Cortex of kidney (tissue), 1 donor: ENCODE measurements at places on chromosomes 1 and 21.

DNA sequence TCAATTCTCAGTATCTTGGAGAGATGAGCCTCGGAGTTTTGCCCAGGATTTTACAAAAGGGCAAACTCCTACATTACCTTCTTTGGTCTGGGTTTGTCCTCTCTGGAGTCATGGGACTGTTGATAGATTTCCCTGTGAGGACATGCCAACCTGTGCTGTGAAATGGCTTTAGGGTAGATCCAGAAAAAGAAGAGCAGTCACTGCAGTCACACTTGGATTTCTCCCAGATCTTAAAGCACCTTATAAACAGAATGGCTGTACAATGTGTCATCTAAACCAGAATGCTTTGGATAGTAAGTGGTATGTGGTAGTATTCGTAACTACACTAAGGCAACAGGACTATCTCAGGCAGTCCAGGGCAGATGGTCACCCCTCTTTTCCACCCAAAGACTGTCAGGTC is 1.9 kb upstream of the CSRP1 start:
- DNase-seq, result no peak

- no peak for DNase-seq
Measured at GRCh38 chr1:3775490-3776230, 3.1 kb downstream of the SMIM1 start.

- no peak for DNase-seq
Measured at GRCh38 chr1:38138498-38139233, 92.1 kb upstream of the POU3F1 start.

GRCh38 chr1:40663324-40664166 is 1.9 kb downstream of the RIMS3 start:
- no peak for DNase-seq

- DNase-seq, result no peak
Measured at GRCh38 chr1:92329347-92330129, 30.7 kb downstream of the RPAP2 start.

DNA sequence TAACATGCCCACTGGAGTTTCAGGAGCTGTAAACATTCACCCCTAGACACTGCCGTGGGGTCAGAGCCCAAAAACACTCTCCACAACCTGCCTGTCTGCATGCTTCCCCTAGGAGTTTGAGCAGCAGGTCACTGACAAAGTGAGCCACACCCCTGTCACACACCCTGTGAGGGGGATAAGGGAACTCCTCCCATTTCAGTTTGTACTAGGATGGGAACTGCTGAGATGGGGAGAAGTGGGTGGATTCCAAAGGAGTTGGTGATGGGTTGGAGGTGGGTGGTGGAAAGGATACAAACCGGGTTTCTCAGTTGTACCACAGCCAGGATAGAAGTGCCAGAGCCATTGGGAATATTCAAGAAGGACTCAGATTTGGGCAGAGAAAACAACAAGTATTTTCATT is 140.2 kb downstream of the MIS18A start:
- no peak for DNase-seq

DNA sequence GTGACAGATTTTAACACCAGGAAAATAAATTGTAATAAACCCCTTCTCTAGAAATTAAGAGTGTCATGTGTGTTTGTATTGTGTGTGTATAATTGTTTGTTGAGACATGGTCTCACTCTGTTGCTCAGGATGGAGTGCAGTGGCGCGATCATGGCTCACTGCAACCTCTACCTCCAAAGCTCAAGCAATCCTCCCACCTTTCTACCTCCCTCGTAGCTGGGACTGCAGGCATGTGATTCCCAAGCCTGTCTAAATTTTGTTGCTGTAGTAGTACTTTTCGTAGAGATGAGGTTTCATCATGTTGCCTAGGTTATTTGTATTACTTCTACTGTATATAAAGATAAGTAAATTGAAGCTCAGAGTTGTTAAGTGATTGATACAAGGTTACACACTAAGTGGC is 68.5 kb upstream of the RAVER2 start:
- no peak for DNase-seq

DNA sequence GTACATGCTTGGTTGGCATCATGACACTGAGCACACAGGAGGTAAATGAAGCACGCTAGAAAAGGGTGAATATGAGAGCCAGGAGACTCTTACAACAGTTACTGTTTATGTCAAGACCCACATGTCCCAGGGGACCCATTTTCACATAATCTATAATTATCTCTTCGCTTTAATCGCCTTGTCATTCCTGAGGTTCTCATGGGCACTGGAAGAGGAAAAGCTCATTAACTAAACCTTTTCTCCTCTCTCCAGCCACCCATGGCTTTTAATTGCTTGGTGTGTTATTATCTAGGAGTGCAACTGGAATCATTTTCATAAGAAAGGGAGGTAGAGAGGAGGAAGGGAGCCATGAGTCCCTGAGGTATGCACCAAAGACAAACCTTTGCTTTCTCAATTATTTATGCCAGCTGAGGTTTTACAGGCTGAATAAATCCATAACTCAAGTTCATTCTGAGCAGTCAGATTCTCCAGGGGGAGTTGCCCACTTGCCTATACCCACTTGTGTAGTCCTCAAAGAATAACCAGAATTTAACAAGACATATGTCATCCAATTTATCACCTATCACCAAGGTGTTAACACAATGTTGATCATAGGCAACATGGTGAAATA is 77.4 kb downstream of the ACBD6 start:
- no peak for DNase-seq

- no peak for DNase-seq
Measured at GRCh38 chr1:201363467-201363866, 14.0 kb downstream of the TNNT2 start.

DNA sequence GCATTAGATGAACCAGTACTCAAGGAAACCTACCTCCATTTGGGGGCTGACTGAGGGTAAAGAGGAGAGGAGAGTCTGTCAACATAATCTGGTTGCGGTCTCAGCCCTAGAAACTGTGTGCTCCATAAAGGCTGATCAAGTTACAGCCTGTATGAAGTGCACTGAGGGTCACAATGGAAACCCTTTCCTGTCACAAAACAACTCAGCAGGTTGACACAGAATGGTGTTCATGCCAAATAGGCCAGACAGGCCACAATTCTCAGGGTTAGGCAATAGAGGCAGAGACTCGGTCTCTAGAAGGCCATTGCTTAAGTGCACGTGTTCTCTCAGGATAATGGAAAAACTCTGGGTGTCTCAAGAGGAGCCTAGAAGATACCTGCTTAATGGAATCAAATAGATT is 4.1 kb upstream of the ANKRD35 start:
- no peak for DNase-seq

DNA sequence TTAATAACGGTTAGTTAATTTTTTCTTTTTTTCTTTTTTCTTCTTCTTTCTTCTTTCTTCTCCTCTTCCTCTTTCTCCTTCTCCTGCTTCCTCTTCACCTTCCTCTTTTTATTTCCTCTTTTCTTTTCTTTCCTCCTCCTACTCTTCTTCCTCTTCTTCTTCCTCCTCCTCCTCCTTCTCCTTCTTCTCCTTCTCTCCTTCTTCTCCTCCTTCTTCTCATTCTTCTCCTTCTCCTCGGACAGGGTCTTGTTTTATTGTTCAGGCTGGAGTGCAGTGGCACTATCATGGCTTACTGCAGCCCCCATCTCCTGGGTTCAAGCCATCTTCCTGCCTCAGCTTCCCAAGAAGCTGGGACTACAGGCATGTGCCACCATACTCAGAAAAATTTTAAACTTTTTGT is 13.4 kb upstream of the ACBD3 start:
- DNase-seq, result no peak

- no peak for DNase-seq
Measured at GRCh38 chr1:30914931-30915330, 6.4 kb upstream of the SDC3 start.

GRCh38 chr21:44301961-44302406 is 2.1 kb downstream of the PFKL start:
- no peak for DNase-seq
